ENCODE measurements at places on chromosomes 11 and 22.

DNA sequence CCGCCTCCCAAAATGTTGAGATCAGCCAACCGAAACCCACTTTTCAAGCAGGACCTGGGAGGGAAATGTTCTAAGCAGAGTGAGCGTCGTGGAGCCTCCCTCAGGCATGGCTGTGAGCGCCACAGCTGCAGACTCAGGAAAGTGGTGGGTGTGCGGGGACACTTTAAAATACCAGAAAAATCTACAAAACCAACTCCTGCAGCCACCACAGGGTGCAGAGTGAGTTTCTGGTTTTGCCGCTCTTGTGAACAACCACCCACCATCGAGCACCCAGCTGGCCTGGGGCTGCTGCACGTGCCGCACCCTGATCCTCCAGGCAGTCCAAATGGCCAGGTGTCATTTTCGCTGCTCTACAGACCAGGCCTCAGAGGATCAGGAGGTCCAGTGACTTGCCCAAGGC, 46.9 kb downstream of the CELSR1 start:
- DNase-seq = no peak

DNA sequence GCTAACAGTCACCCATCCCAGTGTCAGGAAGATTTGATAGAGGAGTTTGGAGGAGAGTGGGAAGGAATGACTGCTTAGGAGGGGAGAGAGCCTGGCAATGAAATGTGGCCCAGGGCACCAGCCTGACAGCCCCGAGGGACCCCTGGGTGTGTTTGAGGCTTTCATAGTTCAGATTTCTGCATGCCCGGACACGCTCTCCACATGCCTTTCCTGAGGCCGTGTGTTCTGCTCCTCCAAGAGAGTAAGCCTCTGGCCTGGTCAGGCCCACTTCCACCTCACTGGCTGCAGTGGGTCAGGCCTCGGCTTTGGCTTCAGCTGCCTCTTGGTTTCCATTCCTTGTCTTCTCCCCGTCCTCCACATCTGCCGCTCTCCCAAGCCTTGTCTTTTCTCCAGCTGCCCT, 78.4 kb downstream of the C22orf31 start:
- DNase-seq = no peak

DNA sequence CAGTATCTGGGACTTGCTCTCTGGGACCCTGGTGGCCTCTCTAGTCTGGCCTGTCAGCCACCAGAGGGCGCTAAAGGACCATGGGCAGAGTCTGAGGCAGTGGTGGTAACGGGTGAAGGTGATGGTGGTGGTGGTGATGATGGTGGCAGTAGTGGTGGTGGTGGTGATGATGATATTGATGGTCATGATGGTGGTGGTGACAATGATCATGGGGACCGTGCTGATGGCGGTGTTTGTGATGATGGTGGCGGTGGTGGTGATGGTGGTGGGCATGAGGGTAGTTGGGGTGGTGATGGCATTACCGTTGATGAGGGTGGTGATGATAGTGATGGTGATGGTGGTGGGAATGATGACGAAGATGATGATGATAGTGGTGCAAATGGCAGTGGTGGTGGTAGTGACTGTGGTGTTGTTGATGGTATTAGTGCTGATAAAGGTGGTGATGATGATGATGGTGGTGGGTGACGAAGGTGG, 16.0 kb downstream of the TRPM5 start:
- peak; percentile 87 for DNase-seq

GRCh38 chr11:64723117-64723906, at the start of gene NRXN2:
Gene NRXN2 (minus strand): TSS chr11:64723197. CDS start chr11:64713699, 9,498 bp downstream.
- peak; percentile 82 for DNase-seq

DNA sequence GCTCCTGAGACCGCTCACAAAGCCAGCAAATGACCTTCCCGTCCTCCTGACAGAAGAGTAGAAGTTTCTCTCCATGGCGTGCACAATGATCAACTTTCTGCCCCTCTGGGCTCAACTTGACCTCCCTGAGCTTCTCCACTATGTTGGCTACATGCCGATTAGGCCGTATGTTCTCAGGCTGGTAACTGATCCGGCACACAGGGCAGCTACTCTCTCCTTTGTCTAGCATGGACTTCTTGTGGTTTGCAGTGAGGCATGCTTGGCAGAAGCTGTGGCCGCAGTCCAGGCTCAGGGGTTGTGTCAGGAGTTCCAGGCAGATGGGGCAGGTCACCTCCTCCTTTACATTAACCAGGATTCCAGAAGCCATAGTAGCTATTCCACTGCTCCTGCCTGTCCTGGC, 5.1 kb downstream of the TRIM5 start:
- DNase-seq = no peak

- DNase-seq = no peak
Measured at GRCh38 chr11:8097926-8098325, 16.9 kb downstream of the TUB start.

- DNase-seq = no peak
Measured at GRCh38 chr11:70727899-70728620, 329.7 kb downstream of the CTTN start.

- DNase-seq = no peak
Measured at GRCh38 chr11:1444823-1445422, 41.7 kb downstream of the MOB2 start.

- DNase-seq = no peak
Measured at GRCh38 chr11:71130106-71130505, 122.3 kb downstream of the SHANK2 start.

GRCh38 chr11:134464196-134464595, 52.2 kb upstream of the B3GAT1 start:
- no peak for DNase-seq

DNA sequence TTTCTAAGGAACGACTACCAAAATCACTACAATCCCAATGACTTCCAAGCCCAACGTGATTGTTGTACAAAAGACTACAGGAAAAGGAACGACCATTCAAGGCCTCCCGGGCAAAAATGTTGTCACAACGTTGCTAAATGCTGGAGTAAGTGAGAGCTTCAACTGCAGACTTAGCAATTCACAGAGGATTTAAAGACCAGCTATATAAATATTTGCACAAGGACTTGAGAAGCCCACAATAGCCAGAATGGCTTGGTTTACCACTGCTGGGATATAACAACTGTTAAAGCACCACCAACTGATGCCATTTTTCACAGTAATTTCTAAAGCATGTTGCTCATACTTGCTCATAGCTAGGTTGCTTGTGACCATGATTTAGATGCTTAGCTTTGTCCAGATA, 78.3 kb downstream of the EMSY start:
- no peak for DNase-seq

DNA sequence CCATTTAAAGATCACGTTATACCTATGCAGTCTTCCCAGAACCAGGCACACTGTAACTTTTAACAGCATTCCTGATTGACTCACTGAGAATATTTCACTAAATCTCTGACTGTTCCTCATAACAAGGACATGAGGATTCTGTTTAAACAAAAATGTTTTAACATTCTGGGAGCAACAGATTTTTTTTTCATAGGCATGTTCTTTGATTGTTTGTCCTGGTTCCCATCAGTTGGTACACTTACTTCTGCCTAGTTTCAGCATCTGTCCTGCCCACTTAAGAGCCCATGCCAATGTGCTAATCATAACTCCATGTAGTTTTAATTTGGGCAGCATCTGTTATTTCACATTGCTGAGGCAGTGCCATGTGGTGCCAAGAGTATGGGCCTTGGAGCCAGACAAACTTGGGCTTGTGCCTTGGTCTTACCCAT, 138.5 kb upstream of the CTSC start:
- no peak for DNase-seq

- DNase-seq = no peak
Measured at GRCh38 chr11:19995145-19995544, 165.1 kb downstream of the DBX1 start.

DNA sequence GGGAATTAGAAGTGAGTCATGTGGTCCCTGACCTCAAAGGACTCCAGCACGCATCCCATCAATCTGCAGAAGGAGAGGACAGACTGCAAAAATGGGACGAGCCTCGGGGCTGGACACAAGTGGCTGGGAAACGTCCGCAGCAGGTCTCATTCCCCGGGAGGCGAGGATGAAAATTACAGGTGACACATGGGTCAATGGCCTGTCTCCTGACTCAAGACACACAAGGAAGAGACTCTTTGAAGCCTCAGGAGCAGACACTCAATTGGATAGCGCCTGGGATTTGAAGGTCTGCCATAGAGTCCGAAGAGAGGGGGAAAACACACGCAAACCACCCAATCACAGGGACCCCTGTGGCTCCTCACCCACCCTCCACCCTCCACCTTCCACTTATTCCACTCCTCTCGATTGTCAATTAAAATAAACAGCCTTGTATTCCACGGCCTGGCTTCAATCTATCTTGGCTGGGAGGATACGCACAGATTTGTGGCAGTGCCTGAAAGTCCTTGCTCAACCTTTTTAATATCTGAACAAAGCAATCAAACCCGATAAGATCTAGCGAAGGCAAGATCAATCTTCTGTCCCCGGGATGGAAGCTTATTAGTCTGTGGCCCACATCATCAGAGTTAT, 101.8 kb upstream of the CADM1 start:
- DNase-seq = no peak

DNA sequence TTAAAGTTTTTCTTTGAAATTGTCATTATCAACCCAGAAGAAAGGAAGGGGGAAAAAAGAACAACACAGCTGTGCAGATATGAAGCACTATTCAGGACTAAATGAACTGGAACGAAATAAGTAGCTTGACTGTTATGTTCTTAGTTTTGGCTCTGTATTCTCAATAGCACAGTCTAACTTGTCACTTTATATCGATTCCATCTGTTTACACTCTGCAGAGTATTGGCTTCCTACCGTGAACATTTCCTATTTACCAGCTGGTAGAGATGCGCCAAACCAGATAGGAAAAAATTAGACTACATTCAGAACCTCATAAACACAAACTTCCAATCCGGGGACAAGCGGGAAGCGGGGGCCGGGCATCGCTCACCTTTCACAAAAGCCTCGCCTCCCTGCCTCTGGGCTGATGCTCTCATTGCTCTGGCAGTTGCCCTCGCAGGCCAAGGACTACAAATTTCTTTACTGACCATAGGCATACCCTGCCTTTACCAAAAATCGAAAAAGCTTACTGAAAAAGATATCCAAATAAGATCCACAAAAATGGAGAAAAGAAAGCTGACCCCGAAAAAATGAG, 66.2 kb downstream of the EFCAB6 start:
- no peak for DNase-seq

DNA sequence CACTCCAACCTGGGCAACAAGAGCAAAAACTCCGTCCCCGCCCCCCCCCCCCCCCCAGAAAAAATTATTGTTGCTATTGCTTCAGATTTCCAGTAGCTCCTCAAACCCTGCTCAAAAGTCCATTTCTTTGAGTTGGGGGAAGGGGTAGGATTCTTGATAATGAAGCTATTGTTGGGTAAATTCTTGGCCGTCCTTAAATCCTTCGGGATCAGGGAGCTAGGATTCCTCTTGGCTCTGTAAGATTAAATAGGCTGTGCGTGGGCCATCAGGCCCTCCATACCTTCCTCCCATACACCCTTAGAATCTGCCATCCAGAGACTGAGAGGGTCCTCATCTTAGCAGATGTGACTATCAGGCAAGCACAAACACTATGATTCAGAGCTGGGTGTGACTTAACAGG, 16.4 kb downstream of the YWHAH start:
- no peak for DNase-seq

- peak; percentile 21 for DNase-seq
Measured at GRCh38 chr11:64553554-64554201, 37.3 kb upstream of the SLC22A12 start.

- no peak for DNase-seq
Measured at GRCh38 chr22:22086501-22087158, 104.0 kb upstream of the TOP3B start.

GRCh38 chr11:94785509-94785908, 17.4 kb downstream of the AMOTL1 start:
- DNase-seq = no peak

All from activated CD4-positive, alpha-beta T cell treated with anti-CD3 and anti-CD28 coated beads, Interleukin-2, amount 50 U/mL, for 24 hours (primary cell).